ENCODE measurements at places on chromosomes 1 and 21.
A peak's percentile ranks its signal among the peaks of the same experiment; 100 is the strongest.

DNA sequence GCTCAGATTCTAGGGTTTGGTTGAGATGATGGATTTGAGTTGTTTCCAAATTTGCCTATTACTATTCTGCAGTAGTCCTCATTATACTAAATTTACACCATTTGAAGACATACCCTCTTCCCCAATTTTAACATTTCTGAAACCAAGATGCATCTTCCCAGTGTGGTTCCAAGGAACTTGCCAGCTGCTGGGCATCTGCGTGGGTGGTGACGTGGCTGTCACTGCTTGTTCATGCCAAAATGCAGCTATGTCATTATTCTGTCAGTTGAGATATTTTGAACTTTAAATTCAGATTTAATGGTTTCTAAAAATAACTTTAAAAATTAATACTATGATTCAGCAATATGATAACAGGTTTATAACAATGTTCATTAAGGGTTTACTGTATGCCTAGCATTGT, 1.2 kb downstream of the ZFP69 start:
- DNase-seq, result no peak

- no peak for DNase-seq
These were observed 248.4 kb downstream of the TNR start for GRCh38 chr1:175494950-175495349.

GRCh38 chr1:207966521-207966920, 55.6 kb upstream of the CD34 start:
- no peak for DNase-seq

GRCh38 chr21:43306911-43307676, 119.8 kb downstream of the SIK1 start:
- no peak for DNase-seq

DNA sequence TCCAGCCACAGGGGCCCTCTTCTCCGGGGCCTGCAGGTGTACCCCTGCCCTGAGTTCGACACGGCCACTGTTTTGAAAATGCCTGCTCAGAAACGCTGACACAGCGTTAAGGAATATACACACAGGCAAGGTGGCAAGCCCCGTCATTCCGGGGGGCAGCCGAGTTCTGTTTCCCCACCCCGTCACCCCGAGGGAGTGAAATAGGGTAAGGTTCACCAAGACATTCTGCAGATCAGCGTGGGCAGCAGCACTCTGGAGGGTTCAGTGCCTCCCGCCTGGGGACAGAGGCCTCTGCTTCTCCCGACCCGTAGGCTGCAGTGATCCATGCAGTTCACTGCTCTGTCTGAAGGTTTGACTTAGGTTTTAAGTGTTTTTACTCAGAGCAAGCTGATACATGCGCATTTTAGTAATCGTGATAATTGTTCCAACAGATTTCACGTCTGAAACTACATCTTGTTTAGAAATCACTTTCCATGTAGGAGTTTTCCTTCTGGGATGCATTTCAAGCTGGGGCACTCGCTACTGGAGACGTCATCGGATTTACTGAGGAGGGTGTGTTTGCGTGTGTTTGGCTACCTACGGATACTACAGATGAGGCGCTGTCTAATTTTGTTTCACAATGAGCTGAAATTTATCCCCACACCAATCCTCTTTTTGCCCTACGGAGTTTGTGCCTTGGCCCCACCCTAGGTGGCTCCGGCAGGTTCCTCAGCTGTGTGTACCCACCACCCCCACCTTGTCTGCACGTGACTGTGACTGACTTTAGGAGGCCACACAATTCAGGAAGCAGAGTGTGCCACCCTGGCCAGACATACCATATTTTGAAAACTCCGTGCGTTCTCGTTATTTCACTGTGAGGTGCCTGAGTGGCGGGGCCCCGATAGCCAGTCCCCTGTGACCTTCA, 63.5 kb downstream of the AGPAT3 start:
- no peak for DNase-seq

DNA sequence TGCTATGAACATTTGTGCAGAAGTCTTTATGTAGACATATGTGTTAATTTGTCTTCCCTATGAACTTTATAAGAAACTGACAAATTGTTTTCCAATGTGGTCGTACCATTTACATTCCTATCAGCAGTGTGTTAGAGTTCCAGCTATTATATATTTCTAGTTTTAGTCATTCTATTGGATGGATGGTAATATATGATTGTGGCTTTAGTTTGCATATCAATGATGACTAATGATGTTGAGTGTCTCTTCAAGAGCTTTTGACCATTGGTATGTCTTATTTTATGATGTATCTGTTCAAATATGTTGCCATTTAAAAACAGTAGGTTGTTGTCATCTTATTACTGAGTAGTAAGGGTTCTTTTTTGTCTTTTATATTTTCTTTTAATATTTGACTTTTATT, 16.2 kb upstream of the ZNF326 start:
- no peak for DNase-seq

DNA sequence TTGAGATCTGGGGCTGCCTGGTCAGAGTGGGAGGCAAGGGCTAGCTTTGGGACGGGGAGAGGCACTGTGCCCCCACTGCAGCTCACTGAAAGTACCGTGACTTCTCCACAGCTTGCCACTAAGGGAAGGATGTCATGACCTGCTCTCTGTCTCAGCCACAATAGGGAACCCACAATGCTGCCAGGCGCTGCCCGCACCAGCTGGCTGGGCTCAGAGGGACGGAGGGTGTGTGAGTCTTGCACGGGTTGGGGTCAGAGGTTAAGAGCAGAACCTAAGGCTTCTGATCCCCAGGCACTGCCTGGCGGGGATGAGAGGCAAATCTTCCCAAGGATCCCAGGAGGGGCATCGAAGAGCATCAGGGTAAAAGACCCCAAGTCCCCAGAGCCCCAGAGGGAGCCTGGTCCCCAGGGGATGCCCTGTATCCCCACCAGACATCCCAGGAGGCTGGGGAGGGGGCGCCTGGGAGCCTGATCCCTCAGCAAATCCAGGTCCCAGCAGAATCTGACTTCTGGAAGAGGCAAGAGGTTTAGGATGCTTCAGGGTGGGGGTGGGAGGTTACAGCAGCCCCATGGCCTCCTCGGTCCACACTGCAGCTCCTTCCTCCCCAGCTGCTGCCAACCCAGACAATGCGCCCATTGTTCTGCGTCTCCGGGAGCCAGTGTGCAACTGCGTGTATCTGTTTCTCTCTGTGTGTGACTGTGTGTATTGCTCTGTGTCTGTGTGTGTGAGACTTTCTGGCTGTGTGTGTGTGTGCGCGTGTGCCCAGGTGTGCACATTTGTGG, 2.0 kb upstream of the MARCKSL1 start:
- DNase-seq, result no peak

DNA sequence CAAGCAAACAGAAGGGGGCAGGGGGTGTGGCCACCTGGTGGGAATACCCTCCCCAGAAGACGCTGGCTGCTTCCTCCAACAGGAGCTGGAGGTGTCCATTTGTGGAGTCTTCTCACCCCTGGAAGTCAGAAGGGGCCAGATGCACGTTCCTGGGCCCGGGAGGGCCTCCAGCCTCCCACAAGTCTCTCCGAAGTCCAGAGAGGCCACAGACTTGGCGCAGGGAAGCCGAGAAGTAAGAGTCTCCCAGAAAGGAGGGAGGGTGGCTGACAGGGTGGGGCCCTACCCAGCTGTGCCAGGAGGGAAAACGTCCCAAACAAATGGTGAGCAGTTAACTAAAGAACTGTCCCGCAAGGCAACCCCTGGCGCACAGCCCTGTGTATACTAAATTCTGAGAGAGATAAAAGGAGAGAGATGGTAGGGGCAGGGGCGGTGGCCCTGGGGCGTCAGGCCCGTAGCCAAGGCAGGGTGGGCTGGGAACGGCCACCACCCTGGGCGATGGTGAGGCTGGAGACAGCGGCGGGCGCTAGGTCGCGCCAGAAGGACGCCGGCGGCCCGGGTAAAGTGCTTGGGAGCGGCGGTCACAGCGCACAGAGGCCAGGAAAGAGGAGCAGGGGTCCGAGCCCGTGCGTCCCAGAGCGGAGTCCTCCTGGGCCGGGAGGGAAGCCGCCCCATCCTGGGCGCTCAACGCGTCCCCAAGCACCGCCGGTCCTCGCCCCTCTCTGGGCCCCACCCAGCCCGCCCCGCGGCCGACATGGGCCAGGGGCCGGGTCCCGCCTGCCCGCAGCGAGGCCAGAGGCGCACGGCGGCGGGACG, 1.2 kb downstream of the CHD5 start:
- no peak for DNase-seq

DNA sequence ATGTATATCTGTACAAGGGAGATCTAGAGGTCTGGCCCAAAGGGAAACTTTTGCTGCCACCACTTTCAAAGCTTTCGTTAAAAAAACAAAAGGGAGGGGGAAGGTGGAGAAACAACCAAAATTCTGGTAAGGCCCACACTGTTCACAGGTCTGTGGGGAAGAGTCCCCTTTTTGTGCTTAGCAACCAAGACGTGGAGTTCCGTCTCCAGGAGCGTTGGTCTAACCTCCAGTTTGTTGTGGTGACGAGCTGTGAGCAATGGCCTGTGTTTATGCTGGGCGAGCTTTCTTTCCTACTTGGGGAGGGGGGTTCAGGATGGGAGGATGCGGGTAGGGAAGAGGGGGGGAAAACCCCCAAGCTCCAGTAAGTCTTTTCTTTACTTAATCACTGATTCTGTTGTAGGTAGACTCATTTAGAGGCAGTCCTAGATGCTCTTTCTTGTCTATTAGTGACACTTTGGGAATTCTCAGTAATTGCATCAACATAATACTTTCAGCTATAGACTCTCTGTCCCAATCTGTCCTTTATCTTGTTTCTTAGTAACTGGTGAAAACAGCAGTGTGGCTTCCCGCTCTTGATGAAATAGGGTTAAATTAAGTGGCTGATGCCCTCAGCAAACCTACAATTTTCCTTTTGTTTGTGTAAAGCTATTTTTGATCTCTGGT, 1.5 kb downstream of the HIPK1 start:
- DNase-seq, result no peak

GRCh38 chr1:175287377-175287776, 94.8 kb upstream of the KIAA0040 start:
- DNase-seq, result no peak

- DNase-seq, result no peak
These were observed 319.7 kb downstream of the MATN1 start for GRCh38 chr1:30403726-30404125.

- no peak for DNase-seq
These were observed 24.9 kb upstream of the CDC42BPA start for GRCh38 chr1:227343206-227343605.

- peak; percentile 34 for DNase-seq
These were observed 11.5 kb downstream of the PTCH2 start for GRCh38 chr1:44831516-44831915.

DNA sequence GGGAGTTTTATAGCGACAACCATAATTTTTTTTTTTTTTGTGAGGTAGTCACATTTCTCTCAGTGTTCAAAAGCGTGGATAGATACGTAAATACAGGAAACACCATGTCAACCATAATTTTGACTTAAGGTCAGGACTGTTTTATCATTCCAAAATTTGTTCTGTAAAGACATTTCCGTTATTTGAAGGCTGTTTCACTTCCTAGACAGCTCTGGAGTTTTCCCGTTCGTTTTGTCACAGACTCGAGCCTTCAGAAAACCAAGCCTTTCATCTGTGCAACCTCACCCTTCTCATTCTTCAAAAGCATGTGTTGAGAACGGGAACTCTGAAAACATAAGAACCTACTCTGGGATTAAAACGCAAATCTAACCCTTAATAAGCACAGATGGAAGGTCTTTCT, 17.9 kb downstream of the SIM2 start:
- no peak for DNase-seq

GRCh38 chr1:102941366-102941947, 166.9 kb downstream of the COL11A1 start:
- no peak for DNase-seq

DNA sequence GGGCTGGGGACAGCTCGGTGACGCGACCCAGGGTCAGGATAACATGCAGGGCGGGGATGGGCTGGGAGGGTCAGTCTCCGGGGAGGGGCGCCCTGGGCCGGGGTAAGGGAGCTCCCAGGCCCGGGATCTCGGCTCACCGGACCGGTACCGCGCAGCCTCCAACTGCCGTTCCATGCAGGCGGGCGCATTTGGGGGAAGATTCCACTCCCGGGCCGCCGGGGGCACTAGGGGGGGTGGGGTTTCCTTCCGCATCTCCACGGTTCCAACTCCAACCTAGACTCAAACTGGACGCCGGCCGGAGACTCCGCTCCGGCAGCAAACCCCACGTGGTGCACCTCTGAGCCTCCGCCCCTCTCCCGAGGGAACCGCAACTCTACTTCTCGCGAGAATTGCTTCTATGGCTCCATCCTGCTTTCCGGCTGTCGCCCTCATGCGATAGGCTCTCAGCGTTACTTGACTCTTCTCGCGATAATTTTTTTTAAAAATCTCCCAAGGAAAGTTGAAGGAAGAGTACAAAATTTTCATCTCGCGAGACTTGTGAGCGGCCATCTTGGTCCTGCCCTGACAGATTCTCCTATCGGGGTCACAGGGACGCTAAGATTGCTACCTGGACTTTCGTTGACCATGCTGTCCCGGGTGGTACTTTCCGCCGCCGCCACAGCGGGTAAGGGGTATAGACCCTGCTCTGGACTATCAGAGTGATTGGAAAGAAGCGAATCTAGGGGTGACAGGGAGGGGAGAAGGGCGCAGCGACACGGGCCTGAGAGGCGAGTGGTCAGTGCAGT, at the start of the genes ATP5PB and WDR77:
Gene ATP5PB (plus strand): TSS at position 547 of the 785 bp plus-strand sequence. CDS start 78 bp downstream, at position 625.
Gene WDR77 (minus strand): TSS at position 339 of the 785 bp plus-strand sequence. CDS start 87 bp downstream, at position 252.
- peak; percentile 100 for DNase-seq

DNA sequence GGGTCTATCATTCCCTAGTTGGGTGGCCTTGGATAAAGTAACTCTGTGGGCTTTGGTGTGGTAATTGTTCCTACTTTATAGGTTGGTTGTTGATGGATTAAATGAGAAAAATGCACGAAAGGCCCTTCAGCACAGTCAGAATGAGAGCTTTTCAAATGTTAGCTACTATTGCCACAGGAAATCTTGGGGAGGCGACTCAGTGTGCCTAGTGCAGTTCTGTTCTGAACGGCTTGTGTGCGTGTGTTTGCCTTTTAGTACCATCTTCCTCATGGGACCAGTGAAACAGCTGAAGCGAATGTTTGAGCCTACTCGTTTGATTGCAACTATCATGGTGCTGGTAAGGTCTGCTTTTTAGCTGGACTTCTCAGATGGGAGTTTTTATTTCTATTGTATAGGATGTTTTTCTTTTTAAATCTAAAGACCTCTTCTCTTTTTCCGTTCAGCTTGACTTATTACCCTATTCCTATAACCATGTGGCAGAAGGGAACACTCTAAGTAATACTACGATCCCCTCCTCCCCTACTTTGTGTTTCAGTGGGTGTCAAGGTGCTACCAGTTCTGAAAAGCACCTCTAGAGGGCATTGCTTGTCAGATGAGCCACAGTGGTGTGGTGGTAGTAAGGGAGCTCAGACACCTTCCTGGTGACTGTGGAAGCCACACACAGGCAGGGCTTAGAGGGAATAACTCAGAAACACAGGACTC, 9.2 kb downstream of the SFT2D2 start:
- peak; percentile 13 for DNase-seq

GRCh38 chr1:161779393-161779792, 13.3 kb downstream of the ATF6 start:
- no peak for DNase-seq

- no peak for DNase-seq
These were observed 428.4 kb downstream of the PTPRU start for GRCh38 chr1:29664711-29665110.

GRCh38 chr1:212045981-212046380, 10.4 kb downstream of the DTL start:
- no peak for DNase-seq

Data from NCI-H1105 (cell line).